ENCODE measurements at places on chromosomes 12 and 14.

- DNase-seq: no peak
Observed at GRCh38 chr12:42575717-42576116, 13.8 kb downstream of the PRICKLE1 start.

DNA sequence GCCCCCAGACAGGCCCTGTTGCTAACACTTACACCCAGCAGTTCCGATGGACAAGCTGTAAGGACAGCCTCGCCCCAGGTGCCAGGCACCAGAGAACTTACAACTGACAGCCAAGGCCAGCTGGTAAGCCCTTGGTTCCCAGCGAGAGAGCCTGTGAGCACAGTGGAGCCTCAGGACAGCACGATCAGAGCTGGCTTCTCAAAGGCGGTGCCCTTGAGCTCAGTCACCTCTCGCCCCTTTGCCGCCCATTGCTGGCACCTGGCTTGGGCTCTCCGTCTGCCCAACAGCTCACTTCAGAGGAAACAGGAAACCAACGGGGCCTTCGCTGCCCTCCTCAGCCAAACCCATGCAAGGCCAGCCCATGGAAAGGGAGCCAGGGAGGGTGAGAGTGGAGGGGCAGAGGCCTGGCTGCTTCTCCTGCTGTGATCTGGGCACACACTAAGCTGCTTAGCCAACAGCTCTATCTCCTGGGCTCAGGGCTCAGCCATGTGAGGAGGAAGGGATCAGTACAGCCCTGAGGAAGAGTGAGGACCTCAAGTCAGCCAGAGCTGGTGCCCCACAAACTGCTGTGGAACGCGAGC, 98.5 kb downstream of the SINHCAF start:
- DNase-seq: no peak

GRCh38 chr14:91388551-91388975, 29.1 kb downstream of the CCDC88C start:
- no peak for DNase-seq

- DNase-seq: no peak
Observed at GRCh38 chr12:115541891-115542421, 735.5 kb downstream of the MED13L start.

DNA sequence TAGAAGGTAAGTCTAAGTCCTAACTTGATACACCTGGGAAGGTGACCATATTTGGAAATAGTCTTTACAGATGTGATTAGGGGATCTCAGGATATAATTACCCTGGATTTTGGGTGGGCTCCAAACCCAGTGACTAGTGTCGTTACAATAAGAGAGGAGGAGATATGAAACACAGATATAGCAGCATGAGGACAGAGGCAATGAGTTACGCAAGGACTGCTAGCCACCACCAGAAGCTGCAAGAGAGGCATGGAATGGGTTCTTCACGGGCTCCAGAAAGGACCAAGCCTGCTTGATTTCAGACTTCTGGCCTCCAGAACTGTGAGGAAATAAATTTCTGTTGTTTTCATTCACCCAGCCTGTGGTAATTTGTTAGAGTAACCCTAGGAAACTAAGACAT, 28.6 kb downstream of the FGFR1OP2 start:
- DNase-seq: no peak

DNA sequence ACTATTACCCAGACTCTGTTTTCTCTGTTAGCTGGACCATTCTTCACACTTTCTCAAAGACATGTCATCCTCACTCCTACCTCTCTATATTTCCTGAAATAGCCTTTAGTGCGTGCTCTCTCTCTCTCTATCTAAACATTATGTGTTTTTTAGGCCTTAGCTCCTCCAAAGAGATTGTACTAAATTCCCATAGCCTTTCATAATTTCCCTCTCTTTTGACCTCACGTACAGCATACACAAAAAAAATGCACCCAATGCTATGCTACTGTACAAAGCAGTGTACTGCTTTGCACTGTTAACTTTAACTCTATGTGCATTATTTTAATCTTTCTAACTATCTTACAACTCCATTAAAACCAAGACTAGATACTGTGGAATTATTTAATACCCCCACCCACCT, 288.4 kb downstream of the DAD1 start:
- no peak for DNase-seq

DNA sequence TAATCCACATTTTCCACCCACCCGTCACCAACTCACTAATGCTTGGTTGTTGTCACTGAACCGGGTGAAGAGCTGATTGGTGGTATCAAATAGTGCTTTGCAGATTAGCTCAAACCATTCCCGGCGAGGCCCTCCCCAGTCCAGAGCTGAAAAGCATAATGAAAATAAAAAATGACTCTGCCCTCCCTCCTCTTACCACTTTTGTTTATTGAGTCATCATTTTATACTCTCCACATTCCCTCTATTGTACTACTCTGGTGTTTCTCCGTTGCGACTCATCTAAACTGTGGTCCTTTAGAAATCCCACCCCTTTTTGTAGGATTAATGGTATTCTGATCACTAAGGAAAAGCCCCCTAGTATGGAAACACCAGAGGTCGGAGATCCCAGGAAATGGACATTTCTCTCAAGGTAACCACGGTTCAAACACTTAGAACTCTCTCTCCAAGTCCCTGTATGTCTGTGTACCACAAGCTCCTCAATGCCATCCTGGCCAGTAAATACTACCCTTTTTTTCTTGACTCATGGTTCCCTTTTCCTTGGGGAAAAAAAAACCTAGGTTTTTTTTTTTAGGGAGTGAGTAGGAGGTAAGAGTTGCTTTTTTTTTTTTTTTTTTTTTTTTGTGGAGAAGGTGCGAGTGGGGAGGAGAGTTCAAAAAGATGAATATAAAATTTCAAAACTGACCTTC, 42.0 kb downstream of the AREL1 start:
- no peak for DNase-seq

GRCh38 chr12:89936631-89937030, 228.0 kb upstream of the ATP2B1 start:
- DNase-seq: no peak

DNA sequence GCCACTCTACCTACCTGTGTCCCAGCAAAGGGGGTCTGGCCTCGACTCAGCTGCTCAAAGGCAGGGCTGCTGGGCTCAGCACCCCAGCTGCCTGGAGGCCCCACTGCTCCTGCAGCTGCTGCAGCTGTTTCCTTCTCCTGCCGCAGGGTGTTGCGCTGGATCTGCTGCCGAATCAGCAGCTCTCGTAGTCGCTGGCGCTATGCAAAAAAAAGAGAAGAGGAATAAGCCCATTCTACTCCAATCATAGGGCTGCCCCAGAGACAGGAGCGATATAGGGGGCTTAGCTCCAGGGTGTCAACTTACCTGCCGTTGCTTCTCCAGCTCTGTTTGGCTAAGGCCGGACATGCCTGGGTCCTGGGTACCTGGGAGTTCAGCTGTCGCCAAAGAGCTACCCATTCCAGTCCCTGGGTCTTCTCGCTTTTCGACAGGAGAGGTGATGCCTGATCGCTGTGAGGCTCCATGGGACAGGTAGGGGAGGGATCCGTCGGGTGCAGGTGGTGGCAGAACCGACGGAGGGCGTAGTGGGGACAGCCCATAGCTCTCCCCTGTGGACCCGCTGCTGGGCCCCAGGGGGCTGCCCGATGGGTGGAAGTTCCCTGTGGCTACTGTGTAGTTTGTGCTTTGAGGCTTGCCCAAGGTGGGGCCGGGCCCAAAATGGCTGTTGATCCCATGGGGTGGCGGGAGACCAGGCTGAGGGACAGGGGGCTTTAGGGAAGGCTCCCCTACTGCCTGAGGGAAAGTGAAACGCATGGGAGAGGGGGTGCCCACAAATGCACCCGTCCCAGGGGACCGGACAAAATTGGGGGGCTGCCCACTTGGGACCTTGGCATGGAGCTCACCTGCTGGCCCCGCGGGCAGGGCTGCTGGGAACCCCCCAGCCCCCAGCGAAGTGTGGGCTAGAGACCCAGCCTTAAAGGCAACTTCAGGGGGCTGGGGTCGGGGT, 20.9 kb downstream of the KMT2D start:
- no peak for DNase-seq

DNA sequence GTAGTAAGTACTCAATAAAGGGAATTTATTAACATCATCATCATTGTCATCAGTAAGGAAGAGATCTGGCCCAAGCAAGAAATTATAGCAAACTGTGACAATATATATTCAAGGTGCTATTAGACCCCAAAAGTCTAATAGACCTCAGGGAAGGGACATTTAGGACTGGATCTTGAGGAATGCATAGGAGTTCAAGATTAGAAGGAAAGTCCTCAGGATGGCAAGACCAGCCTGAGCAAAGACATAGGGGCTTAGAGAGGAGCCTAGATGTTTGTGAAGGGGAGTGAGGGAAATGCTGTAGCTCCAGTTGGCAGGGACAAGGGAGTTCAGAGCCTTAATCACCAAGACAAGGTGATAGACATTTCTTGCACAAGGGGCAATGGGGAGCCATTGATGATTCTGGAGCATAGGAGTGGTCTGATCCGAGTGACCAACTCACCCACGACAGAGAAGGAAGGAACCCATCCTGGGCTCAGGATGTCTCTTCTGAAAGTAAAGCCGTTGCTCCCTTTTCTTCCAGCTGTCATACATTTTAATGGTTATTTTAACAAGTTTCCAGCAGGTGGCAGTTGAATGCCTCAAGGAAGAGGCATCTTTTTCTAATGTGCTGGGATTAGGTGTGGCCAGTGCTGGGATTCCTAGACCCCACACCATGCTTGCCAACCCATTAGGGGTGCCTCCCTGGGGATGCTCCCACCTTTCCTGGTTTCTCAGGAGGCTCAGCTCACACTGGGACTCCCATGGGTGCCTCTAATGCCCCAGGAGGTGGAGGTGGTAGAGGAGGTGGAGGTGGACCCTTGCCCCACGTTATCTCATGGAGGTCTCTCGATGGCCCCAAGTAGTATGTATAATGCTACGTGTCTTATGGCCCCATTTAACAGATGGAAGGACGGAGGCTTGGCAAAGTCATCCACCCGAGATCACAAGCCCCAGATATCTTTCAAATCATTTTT, 37.8 kb downstream of the PHETA1 start:
- no peak for DNase-seq

DNA sequence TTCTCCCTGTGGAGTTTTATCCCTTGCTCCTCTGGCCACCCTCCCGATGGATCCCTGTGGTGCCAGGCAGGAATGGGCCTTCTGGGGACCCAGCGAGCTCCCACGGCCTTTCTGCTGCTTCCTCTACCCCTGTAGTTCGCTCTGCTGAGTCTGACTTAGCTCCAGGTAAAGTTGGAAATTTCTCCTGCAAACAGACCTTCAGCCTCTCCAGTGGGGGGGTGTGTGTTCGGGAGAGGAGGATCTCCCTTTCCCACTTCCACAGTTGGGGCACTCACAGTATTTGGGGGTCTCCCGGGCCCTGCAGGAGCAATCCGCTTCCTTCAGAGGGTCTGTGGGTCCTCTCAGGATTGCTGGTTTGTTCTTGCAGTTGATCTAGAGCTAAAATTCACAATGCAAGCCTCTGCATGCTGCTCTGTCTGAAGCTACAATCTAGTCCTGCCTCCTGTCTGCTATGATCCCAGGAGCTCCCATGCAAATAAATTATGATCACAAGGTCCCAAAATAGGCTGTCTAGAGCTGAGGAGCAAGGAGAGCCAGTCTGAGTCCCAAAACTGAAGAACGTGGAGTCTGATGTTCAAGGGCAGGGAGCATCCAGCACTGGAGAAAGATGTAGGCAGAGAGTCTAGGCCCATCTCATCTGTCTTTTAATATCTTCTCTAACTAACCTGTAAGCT, 18.3 kb downstream of the MTRFR start:
- DNase-seq: no peak

GRCh38 chr12:14938301-14938700, at the start of gene ERP27:
Gene ERP27, minus strand, starts transcription at chr12:14938537. Its CDS starts 29 bp downstream, at chr12:14938508.
- no peak for DNase-seq

- DNase-seq: no peak
Observed at GRCh38 chr12:5267603-5268423, 164.1 kb upstream of the NTF3 start.

DNA sequence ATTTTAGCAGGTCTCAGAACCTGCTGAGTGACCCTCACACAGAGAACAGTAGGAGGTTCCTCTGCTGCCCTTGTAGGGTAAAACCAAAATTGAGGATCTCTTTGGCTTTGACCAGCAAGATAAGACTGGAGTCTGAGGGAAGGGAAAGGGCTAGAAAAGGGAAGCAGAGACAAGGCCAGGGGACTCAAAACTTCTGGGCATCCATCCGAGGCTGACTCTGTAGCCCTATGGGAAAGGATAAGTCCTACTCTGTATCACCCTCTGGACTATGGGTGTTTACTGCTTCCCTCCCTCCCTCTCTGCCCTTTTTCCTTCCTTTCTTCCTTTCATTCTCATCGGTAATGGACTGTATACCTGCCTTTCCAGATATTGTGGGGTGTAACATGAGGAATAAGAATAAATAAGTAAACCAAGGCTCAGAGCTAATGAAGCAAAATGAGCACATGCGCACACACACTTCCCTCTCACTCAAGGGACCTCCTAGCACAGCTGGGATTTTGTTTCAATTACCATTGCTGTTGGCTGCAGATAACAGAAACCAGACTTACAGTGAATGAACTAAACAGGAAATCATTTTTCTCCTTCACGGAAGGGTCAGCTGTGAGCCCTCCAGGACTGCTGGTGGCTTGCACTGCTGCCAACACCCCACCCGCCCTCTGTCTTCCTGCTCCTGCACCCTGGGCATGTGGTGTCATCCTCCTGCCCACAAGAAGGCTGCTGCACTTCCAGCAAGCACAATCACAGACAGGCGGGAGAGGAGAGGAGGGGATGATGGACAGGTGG, 404.4 kb upstream of the CCDC196 start:
- DNase-seq: no peak

DNA sequence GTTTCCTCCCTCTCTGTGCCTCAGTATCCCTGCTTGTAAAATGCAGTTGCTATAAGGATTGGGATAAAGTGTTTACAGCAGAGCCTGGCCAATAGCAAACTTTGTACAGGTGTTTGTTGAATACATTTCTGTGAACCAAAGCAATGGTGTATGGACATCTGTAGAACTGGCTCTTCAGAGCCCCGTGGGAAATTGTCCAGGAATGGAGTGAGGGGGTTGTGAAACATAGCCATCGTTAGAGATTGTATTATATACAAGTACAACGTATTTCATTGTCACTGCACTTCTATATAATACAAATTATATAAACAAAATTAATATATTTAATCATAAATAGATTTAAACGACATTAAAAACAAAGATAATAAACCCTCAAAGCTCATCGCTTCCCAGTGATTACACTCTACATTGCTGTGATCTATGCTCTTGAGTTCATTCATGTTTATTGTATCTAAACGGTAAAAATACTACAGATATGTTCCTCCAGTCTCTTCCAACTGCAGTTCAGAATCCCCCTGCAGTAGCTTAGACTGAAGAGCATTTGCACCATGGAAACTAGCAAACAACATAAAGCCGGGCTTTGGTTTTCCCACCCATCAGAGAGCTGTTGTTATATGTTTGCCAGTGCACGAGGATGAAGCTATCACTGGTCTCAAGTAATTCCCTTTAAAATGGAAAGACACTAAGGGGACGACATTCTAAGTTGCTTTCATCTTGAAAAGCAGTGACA, 216.7 kb downstream of the TMEM132C start:
- no peak for DNase-seq

GRCh38 chr12:95774311-95775045, 16.1 kb downstream of the NTN4 start:
- no peak for DNase-seq

- DNase-seq: no peak
Observed at GRCh38 chr12:132593521-132593920, 16.9 kb downstream of the LRCOL1 start.
